Effector memory CD4-positive, alpha-beta T cell (primary cell): ENCODE measurements at places on chromosomes 6 and 20.

- H3K27me3 ChIP-seq, result no peaks in the 10 kb centered on the region
- peaks cover 10% of the 10 kb centered on the region for H3K4me1 ChIP-seq
- DNase-seq, result no peak
- no peaks in the 10 kb centered on the region for H3K36me3 ChIP-seq
- no peak overlapping the region for H3K4me3 ChIP-seq
- H3K27ac ChIP-seq, result no peak overlapping the region
Observed at GRCh38 chr6:90088009-90088408, 193.7 kb downstream of the GJA10 start.

DNA sequence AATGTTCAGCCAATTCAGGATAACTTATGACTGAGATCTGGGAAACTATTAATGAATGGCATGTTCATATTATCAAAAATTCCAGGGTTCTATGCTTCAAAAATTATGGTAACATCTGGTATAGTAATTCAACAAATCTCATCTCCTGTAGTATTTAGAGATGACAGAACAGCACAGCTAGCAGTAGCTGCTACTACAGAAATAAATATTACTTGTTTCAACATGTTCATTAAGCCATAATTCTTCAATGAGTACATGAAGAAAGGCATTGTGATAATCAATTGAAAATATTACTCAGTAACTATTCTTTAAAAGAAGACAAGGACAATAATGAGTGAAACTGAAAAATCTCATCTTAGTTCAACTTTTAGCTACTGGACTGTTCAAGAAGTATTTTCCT is 66.8 kb downstream of the ATG5 start:
- no peaks in the 10 kb centered on the region for H3K27me3 ChIP-seq
- H3K27ac ChIP-seq, result no peak overlapping the region
- H3K36me3 ChIP-seq, result no peaks in the 10 kb centered on the region
- no peak for DNase-seq
- no peaks in the 10 kb centered on the region for H3K4me1 ChIP-seq

DNA sequence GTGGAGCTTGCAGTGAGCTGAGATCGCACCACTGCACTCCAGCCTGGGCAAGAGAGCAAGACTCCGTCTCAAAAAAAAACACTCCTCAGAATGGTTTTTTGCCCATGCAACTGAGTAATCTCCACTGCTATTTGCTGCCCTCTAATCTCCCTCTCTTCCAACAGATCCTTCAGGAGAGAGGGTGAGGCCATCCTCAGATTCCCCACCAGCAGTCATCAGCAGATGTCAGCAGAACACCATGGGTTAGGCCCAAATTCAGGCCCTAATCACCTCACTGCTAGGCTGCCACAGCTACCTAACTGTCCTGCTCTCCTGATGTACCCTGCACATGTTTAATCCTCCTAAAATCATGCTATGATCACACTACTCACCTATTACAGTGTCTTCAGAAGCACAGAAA is 63.2 kb upstream of the BEND6 start:
- DNase-seq, result no peak
- no peaks in the 10 kb centered on the region for H3K36me3 ChIP-seq
- H3K4me3 ChIP-seq, result no peak overlapping the region

DNA sequence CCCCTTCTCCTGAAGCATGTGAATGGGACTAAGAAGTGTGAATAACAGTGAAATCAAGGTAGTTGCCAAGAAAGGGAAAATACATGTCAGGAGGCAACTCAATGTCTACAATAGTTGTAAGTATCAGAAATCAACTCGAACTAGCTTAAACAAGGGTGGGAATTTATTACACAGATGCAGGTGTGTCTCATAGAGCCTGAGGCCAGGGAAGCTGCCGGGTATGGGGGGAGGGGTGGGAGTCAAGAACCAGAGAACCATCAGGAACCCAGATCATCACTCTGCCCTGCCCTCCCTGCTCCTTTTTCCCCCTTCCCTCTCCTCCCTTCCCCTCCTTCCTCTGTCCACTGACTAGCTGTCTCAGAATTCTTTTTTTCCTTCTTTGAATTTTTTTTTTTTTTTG is 34.9 kb upstream of the BMP6 start:
- H3K4me1 ChIP-seq, result no peaks in the 10 kb centered on the region
- no peak for DNase-seq
- H3K4me3 ChIP-seq, result no peak overlapping the region
- no peaks in the 10 kb centered on the region for H3K36me3 ChIP-seq
- no peaks in the 10 kb centered on the region for H3K27me3 ChIP-seq
- H3K27ac ChIP-seq, result no peak overlapping the region

- no peaks in the 10 kb centered on the region for H3K27me3 ChIP-seq
- no peaks in the 10 kb centered on the region for H3K36me3 ChIP-seq
- no peak overlapping the region for H3K27ac ChIP-seq
- no peaks in the 10 kb centered on the region for H3K4me1 ChIP-seq
- no peak overlapping the region for H3K4me3 ChIP-seq
Observed at GRCh38 chr6:14066782-14067406, 50.7 kb upstream of the CD83 start.

DNA sequence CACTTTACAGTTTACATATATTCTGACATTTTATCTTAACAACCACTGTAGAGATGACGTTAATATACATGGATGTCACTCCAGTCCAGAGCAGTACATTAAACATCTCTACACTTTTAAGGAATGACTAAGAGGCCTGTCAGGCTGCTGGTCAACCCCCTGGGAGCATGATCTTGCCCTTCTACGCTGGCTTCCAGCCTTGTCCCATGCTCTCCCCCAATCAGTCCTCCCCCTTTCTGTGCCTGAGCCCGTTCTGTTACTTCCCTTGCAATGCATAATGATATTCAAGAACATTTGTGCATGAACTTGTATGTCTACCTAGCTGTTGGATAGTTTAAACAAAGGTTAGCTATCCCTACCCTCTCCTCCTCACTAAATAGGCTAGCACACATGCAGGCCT is 40.5 kb upstream of the PLCB4 start:
- H3K36me3 ChIP-seq, result no peaks in the 10 kb centered on the region
- H3K27me3 ChIP-seq, result no peaks in the 10 kb centered on the region
- no peaks in the 10 kb centered on the region for H3K4me1 ChIP-seq
- DNase-seq, result no peak
- no peak overlapping the region for H3K4me3 ChIP-seq

DNA sequence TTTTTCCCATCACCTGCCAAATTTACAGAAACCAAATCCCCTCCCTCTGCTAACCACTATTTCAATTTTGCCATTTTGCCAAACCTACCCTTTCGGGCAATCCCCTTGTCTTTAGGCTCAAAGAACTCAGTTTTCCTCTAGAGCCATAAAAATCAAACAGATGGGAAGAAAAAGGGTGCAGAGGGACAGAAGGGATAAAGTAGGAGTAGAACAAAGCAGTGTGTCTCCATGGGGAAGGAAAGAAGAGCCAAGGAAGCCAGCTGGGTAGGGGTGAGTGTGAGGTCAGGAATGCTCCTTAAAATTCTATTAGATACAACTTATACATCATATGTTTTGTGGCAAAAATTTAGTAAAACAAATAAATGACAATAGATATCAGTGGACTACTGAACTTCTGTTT is 316.5 kb downstream of the BTBD9 start:
- no peak for DNase-seq
- H3K27ac ChIP-seq, result no peak overlapping the region
- no peak overlapping the region for H3K4me3 ChIP-seq
- H3K36me3 ChIP-seq, result no peaks in the 10 kb centered on the region

GRCh38 chr20:33506576-33506975 is 16.7 kb downstream of the CBFA2T2 start:
- DNase-seq, result no peak
- H3K27ac ChIP-seq, result no peak overlapping the region
- no peaks in the 10 kb centered on the region for H3K4me1 ChIP-seq
- H3K36me3 ChIP-seq, result no peaks in the 10 kb centered on the region
- H3K4me3 ChIP-seq, result no peak overlapping the region
- H3K27me3 ChIP-seq, result no peaks in the 10 kb centered on the region
